ENCODE measurements at places on chromosomes 4 and X.

DNA sequence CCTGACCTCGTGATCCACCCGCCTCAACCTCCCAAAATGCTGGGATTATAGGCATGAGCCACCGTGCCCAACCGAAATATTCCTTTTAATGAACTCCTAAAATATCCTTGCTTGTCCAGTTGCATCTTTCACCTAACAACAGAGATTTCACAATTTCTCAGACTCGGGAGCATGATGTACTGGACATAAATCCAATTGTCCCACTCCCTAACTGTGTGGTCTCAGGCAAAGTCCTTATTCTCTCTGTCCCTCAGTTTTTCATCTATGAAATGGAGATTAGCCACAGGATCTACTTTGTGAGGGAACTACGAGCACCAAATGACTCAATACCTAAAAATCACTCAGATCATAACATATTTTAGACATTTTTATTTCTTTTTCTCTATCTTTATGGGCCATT is 9.3 kb downstream of the RAB40A start:
- no peak for DNase-seq

DNA sequence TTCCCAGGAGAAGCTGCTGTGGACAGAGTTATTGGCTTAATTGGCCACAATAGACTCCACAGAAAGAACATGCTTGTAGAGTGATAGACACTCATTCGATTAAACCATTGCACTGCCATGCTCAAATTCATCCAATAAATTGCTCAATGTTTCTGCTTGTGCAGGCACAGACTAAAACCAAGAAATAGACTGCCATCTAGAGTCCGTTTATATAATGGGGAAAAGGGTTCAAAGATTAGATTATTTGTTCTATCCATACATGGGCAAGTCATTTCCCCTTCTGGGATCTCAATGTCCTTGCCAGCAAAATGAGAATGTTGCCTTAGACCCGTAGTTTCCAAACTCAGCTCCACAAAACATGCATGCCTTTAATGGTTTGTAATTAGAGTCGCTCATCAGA is 8.7 kb downstream of the SMIM10 start:
- no peak for DNase-seq

GRCh38 chr4:53885668-53886067 is 178.7 kb downstream of the CHIC2 start:
- DNase-seq, result no peak

DNA sequence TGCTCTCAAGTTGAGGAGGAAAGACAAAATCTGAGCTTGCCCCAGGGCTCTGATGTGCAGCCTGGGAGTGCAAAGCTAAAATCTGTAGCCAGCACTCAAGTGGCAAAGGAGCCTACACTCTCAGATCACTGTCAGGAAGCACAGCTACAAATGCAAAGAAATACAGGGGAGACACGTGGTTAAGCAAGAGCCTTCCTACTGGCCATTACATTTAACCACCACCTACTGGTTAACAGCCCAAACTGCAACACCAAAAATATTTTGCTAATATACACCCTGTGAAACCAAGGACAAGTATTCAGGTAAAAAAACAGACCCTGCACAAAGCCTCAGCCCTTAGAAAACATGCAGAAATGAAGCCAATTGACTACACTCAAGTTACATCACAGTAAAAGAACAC is 170.4 kb upstream of the FGF16 start:
- no peak for DNase-seq

- DNase-seq, result peak; percentile 19
Observed at GRCh38 chrX:100673397-100673953, 29.5 kb downstream of the SRPX2 start.

DNA sequence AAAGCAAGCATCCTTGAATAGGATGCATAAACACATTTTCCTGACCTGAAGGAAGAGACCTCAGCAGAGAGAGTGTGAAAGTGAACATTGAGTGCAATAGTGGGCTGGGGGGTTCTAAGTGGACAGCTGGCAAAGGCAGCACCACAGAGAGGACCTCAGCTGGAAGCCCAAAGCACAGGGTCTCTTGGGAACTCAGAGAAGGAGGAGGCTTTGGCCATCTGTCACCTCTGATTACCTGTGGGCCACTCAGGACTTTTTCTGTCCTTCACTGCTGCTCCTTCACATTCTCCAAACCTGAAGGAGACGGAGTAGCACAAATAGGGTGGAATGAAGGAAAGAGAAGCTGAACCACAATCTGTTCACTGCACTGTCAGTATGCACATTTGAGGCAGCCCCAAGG is 37.9 kb upstream of the FAT4 start:
- no peak for DNase-seq

GRCh38 chrX:15299941-15300851 is 15.2 kb downstream of the ASB11 start:
- no peak for DNase-seq

- no peak for DNase-seq
Observed at GRCh38 chr4:106034751-106035150, 139.5 kb downstream of the NPNT start.

DNA sequence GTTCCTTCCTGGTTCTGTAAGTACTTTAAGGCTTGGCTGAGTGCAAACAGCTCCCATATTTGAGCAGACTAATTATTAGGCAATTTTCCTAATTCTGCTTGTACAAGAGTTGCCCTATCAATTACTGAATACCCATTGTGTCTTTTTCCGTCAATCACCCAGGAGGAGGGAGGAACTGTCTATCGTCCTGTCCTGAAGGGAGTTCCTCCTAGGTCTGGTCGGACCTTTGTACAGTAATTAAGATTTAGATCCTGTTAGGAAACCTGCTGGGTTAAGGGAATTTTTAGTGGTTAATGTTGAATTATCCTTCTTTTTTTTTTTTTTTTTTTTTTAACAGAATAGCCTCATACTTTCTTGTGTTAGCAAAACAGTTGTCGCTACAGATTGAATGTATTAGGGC is 130.1 kb downstream of the KDM6A start:
- DNase-seq, result no peak
